Central memory CD4-positive, alpha-beta T cell (primary cell): ENCODE measurements at places on chromosomes 3 and 15.

- DNase-seq: no peak
These were observed 319.2 kb upstream of the SEMA6D start for GRCh38 chr15:47398132-47398531.

DNA sequence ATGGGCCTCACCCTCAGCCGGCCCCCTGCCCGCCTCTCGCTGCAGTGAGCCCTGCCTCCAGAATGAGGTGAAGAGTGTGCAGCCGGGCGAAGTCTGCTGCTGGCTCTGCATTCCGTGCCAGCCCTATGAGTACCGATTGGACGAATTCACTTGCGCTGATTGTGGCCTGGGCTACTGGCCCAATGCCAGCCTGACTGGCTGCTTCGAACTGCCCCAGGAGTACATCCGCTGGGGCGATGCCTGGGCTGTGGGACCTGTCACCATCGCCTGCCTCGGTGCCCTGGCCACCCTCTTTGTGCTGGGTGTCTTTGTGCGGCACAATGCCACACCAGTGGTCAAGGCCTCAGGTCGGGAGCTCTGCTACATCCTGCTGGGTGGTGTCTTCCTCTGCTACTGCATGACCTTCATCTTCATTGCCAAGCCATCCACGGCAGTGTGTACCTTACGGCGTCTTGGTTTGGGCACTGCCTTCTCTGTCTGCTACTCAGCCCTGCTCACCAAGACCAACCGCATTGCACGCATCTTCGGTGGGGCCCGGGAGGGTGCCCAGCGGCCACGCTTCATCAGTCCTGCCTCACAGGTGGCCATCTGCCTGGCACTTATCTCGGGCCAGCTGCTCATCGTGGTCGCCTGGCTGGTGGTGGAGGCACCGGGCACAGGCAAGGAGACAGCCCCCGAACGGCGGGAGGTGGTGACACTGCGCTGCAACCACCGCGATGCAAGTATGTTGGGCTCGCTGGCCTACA is 8.5 kb downstream of the GRM2 start:
- no peak for DNase-seq

DNA sequence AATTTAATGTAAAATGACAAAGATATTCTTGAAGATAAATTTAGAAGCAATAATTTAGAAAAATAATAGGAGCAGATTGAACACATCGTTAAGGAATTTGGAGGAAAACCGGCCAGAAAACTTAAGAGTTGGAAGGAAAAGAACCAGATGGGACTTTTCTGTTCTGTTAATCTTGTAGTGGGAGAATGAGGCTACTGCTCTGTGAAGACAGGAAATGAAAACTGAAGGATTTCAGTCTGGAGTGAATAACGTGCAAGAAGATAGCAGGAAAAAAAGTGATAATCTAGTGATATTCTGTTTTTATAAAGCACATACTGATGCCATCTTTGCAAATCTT is 74.2 kb downstream of the DPPA2 start:
- DNase-seq: no peak

GRCh38 chr3:36924744-36925521 is 19.9 kb downstream of the TRANK1 start:
- no peak for DNase-seq

DNA sequence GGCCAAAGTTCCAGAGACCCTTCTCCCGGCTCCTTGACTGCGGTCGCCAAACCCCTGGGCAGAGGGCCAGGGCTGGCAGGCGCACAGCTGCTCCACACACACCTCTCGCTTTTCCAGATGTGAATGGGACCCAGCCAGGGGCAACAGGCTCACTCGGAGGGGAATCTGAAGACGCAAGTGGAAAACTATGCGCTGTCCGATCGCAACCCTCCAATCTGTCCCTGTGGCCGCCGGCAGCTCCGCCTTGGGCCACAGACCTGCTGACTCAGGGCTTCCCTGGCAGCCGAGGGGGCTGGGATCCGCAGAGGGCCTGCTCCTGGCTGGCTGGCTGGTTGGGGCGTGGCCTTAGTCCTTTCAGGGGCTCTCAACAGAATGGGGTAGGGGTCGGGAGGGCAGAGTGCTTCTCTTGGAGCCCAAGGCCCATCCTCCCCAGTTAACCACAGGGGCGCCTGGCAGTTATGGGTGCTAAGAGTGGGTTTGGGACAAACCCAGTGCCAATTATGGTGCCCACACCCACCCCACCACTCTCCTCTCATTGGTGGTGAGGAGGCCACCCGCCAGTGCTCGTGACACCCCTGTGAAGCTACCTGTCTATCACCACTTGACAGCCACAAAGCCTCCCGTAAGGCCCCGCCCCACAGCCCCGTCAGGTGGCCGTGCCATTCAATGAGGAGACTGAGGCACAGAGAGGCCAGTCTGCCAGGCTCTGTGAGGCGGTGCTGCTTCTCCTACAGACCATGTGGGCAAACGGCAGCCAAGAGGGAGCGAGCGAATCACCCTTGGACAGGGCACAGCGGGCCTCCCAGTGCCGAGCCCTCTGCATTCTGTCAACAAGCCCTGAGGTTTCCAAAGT is 53.8 kb downstream of the IQSEC1 start:
- DNase-seq: no peak

GRCh38 chr15:85331655-85332285 is 48.6 kb upstream of the AKAP13 start:
- no peak for DNase-seq

DNA sequence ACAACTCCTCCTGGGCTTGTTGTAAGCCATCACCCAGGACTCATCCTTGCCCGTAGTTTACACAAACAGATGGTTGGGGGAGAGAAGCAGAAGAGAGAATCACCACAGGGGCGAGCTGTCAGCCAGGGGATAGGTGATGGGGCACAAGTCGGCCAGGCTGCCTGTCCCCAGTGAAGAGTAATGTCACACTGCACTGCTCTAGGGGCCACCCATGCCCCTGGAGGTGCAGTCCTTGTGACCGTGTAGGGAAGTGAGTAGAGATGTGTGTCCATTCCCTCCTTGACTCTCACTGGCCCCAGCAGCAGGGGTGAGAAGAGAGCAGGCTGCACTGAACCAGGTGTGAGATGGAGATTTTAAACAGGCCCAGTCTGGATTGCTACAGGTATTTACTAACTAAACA is 17.1 kb upstream of the PRSS50 start:
- no peak for DNase-seq

DNA sequence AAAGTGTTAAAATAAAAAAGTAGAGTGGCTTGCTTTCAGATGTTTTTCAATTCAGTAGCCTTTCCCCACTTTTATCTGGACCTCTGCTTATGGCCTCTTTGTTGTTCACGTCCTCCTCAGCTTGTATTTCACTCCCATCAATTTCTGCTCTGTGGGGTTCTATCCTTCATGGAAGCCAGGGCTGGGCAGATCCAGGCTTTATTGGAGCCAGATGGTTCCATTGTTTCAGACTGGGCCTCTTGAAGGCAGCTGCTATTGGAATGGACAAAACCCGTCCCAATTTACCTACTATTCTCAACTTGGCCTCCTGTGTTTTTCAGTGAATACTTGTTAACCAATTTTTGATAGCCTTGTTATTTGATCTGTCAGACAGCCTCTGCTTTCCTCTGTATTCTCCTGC is 10.9 kb upstream of the AADACL2 start:
- no peak for DNase-seq

DNA sequence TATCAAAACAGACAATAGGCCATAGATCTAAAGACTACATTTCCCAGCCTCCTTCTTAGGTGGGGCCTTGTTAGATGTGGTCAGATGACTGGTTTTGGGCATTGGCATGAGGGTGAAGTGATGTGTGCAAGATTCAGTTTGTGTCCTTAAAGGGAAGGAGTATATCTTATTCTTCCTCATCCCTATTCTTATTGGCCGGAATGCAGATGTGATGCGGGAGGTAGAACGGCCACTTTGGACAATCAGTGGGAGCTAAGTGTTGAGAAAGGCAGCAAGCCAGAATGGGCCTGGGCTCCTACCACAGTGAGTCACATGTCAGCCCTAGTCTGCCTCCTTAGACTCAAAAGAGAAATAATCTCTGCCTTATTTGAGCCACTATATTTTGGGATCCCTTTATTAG is 89.8 kb upstream of the MEX3B start:
- DNase-seq: no peak

DNA sequence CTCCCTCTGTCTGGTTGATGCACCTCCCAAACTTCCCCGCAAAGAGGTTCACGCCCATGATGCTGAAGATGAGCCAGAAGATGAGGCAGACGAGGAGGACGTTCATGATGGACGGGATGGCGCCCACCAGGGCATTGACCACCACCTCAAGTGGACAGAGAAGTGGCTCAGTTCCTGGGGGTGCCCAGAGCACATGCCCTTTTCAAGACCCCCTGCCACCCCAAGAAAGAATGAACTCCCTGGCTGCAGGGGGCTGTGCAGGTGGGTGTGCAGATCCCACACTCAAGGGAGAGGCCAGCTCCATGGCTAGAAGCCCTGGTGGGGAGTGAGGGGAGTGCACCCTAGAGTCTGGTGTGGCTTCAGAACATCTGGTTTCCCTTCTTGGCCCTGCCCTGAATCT is 64.1 kb downstream of the EXOG start:
- no peak for DNase-seq

GRCh38 chr3:129187857-129188256 is 4.2 kb upstream of the CNBP start:
- DNase-seq: no peak
